ENCODE measurements at places on chromosomes 12 and 14.

DNA sequence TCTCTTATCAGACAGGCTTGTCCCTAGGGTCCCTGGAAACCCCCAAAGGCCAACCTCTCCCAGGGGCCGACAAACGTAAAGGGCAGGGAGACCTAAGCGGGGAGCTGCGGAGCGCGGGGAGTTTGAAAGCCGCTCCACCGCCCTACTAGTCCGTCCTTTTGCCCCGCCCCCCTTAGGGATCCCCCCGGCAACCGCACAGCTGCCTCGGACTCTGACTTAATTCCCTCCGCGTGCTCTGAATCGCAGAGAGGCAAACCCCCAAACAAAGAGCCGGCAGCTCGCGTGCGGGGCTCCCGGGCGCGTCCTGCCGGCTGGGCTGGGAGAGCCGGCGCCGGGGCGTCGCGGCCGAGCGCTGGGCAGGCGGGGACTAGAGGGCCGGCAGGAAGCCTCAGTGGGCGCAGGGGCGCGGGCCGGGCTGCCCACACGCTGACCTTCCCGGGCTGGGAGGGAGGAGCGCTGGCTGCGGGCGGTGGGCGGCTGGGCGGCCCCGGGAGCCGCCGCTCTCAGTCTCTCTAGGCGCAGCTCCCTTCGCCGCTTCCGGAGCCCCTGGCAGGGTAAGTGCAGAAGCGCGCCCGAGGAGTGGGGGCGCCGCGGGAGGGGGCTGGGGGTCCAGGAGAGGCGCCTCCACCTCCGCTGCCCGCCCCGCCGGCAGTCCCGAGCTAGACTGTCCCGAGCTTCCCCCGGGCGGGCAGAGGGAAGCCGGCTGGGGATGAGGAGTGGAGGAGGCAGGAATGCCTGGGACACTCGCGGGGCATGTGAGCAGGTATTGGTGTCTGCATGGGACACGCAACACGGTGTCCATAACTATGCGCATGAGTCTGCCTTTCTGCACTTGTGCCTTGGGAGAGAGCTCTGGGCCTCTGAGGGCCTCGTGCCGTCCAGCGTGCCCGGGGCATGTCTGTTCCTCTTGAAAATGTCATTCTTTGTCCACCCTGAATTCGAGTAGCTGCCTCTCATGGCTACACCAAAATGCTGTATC, at the start of gene TSPAN11:
TSPAN11 (plus strand) TSS at position 506 of the 979 bp plus-strand sequence. CDS start 27,244 bp downstream, outside the sequence.
- DNase-seq = no peak

- no peak for DNase-seq
These were observed 11.5 kb downstream of the RIMKLB start for GRCh38 chr12:8709124-8709830.

GRCh38 chr12:81174664-81175063, 96.8 kb downstream of the ACSS3 start:
- DNase-seq = no peak

DNA sequence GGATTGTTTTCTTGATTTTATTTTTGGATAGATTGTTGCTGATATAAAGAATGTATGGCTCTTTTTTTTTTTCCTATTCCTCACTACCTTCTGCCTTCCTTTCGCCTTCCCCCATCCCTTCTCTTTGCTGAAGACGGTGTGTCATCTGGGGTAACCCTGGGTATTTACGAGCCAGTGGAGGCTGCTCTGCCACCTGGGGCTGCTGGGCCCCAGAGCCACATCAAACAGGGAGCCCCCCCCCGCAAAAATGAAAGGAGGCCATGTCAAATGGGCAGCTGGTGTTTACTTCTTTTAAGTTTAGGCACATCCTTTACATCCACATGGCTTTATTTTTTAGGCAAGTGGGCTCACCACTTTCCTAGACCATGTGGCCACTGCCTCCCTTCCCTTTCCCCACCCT, 25.4 kb downstream of the CHST11 start:
- DNase-seq = no peak

- no peak for DNase-seq
These were observed 87.8 kb downstream of the RIC8B start for GRCh38 chr12:106861984-106862916.

- DNase-seq = no peak
These were observed 27.4 kb downstream of the RAB35 start for GRCh38 chr12:120089105-120089504.

DNA sequence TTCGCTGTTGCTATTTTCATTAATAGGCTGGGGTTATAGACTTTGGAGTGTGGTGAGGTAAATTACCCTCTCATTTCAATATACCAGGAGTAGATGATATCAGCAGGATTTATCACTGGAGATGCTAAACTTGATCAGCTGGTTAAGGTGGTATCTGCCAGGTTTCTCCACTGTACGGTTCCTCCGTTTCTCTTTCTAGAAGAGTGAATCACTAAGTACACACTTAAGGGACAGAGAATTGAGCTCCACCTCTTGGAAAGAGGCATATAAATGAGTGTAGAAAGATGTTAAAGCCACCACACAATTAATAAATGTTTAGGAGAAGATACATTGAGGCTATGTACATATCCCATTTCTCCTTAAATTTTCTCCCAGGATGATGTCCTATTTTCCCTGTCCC, 277.4 kb upstream of the GRIP1 start:
- DNase-seq = no peak

- no peak for DNase-seq
These were observed 115.5 kb upstream of the PARP11 start for GRCh38 chr12:3988519-3989217.

GRCh38 chr14:78633752-78634151, 463.6 kb downstream of the NRXN3 start:
- DNase-seq = no peak

- DNase-seq = no peak
These were observed 418.8 kb upstream of the LRFN5 start for GRCh38 chr14:41187868-41188267.

Measured in stimulated activated CD4-positive, alpha-beta T cell treated with anti-CD3 and anti-CD28 coated beads, Interleukin-4, amount 100 ng/mL, for 48 hours (primary cell).